Fibroblast of lung (primary cell): ENCODE measurements at places on chromosomes 1 and 21.

- DNase-seq, result no peak
These were observed 24.5 kb upstream of the RCSD1 start for GRCh38 chr1:167605576-167605975.

DNA sequence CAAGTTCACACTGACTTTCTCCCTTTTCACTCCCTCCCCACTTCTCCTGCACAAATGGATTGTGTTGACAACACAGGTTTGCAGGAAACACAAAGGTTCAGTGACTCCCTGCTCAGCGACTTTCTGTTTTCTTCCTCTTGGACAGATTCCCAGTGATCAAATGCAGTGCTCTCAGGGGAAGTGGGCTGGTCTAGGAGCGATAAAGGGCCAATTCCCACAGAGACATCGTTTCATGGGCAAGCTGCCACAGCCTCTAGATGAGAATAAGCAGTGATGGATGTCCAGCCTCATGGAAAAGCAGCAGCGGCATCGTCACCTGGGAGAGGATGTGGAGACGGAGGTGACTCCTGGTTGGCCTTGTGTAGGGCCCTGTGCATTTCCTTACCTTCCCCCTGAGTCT is 30.6 kb downstream of the FYB2 start:
- DNase-seq, result no peak

DNA sequence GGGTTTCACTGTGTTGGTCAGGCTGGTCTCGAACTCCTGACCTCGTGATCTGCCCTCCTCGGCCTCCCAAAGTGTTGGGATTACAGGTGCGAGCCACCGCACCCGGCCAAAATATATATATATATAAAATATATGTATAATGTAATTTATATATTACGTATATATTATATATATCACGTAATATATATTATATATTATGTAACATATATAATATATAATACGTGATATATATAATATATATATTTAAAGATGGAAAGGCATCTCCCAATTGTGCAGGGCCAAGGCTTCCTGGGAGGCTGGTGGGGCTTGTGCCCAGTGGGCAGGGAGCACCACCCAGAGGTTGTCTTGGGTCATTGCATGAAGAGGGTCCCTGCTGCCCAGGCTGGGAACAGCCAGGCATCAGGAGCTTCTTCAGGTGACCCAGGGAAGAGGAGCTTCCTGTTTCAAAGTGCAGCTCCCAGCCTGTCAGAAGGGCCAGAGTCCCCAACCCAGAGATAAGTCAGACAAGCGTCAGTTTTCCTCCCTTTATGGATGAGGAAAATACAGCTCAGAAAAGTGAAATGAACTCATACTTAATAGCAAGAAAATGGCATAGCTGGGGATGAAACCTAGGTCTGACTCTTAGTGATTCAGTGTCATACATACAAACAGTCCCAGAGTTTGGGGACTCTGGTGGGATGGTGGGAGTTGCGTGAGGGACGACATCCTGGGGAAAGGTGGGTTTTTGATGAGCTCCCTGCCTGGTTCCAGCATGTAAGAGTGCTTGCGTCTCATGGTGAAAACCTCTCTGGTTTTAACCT is 12.0 kb downstream of the UBE2Q1 start:
- peak; percentile 66 for DNase-seq

GRCh38 chr1:182257369-182258063 is 134.1 kb downstream of the GLUL start:
- DNase-seq, result no peak

DNA sequence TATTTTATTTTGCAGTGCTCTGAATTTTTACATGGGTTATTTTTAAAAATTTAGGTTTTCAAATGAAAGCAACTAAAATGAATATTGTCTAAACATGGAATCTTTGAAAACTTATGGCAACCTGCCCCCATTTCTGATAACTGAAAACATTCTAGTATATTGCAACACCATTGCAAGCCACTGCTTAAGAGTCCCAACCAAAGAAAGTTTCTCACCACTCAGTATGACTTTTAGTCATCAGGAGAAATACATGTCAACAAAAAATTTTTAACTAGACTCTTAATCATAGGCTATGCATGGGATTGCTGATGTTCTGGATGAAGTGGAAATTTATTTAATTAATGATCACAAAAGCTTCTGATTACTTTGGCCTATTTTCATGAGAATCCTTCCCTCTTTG is 112.1 kb downstream of the TNFSF18 start:
- peak; percentile 63 for DNase-seq

DNA sequence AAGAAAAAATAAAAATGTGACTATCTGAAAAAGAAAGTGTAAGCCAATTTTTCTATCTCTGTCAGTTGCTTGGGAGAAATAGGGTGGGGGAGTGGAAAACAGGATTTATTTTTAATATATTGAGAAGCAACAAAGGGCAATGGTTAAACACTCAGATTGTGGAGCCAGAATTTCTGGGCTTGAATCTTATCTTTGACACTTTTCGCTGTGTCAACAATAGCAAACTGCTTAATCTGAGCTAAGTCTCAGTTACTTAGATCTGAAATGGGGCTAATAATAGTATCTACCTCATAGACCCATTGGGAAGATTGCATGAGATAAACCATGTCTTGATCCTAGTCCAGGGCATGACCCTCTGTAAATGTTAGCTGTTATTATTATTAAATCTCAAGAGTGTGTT is 468.1 kb downstream of the ADGRL2 start:
- no peak for DNase-seq

GRCh38 chr1:40736085-40736531 is 44.6 kb downstream of the NFYC start:
- peak; percentile 86 for DNase-seq

DNA sequence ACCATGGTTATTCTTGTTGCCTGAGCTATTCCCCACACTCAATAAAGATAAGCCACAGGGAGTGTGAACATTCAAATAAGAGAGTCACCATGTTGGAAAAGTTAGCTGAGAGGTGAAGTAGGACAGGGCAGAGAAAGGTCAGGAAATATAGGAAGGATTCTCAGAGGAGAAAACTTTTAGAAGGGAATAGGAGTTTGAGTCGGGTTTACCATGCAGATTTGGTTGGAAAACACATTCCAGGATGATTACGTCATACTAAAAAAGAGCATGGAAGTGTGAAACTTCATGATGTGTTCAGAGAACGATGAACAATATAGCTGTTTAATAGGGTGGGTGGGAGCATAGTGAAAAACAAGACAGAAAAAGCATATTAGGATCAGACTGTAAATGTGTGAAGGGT is 1125.3 kb upstream of the ADGRL2 start:
- DNase-seq, result peak; percentile 13

DNA sequence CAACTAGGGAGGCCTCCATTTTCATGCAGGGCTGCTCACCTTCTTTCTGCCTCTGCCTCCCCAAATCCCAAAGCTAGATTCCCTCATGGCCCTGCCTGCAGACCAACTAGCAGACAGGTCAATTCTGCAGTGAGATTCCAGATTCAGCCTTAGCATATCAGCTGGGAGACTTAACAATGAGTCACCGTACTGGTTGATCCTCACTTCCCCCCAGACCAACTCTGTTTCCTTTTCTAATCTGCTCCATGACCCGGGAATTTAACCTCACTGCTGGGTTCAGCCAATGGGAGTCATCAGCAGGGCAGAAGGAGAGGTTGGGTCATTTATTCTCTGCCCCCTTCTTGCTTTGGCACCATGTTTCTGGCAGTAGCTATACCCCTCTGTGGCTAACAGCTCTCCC is 140.6 kb upstream of the GRIK3 start:
- no peak for DNase-seq

DNA sequence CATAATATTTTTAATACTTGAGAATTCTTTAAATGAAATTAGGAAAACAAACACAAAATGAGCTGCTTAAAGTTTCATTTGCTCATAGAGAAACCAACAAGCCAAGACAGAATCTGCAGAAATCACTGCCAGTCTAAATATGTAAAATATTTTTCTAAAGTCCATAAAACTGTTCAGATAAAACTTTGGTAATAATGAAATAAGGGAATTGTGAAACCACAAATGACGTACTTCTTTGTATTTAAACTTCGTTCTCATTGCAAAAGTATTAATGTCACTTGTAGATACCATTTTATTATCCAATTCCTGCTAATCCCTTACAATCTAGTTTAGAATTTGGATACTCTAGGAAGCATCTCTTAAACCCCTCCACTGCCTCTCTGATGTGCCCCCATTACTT is 234.5 kb upstream of the NEGR1 start:
- no peak for DNase-seq

DNA sequence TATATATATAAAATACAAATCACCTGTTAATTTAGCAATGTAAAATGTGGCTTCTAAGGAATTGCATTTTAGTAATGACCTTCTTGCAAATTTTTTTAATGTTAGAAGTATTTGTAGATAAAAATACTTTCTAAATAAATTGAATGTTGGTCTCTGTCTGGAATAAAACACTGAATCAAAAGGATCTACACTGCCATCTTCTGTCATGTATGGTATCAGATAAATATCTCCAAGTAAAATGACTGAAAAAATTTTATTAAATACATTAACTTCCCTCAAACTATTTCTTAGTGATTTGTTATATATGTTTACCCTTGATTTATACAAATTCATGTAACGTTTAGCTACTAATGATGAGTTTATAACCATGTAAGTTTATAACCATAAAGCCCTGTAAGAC is 2029.3 kb downstream of the MRPL39 start:
- DNase-seq, result no peak

- no peak for DNase-seq
These were observed 727.7 kb upstream of the NCAM2 start for GRCh38 chr21:20270365-20271055.

- no peak for DNase-seq
These were observed 22.3 kb downstream of the ABCA4 start for GRCh38 chr1:94098585-94099111.

DNA sequence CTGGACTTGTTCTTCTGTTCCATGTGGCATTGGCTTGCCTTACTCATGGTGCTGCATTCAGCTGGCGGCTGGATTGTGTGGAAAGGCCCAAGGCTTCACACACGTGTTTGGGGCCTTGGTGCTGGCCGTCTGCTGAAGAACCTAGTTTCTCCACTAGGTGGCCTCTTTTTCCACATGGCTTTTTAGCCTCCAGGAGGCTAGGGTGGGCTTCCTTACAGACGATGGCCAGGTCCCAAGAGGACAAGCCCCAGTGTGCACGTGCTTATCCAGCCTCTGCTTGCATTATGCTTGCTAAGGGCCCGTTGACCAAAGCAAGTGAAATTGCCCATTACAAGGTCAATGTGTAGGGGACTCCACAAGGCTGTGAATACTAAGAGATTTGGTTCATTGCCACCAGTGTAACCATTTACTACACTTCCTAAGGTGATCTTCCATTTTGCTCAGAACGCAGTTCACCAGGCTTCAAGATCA is 47.5 kb upstream of the FOXO6 start:
- peak; percentile 14 for DNase-seq

GRCh38 chr1:68229650-68230483 is 2.5 kb downstream of the WLS start:
- DNase-seq, result no peak

GRCh38 chr1:98126740-98127139 is 205.9 kb upstream of the DPYD start:
- DNase-seq, result no peak

DNA sequence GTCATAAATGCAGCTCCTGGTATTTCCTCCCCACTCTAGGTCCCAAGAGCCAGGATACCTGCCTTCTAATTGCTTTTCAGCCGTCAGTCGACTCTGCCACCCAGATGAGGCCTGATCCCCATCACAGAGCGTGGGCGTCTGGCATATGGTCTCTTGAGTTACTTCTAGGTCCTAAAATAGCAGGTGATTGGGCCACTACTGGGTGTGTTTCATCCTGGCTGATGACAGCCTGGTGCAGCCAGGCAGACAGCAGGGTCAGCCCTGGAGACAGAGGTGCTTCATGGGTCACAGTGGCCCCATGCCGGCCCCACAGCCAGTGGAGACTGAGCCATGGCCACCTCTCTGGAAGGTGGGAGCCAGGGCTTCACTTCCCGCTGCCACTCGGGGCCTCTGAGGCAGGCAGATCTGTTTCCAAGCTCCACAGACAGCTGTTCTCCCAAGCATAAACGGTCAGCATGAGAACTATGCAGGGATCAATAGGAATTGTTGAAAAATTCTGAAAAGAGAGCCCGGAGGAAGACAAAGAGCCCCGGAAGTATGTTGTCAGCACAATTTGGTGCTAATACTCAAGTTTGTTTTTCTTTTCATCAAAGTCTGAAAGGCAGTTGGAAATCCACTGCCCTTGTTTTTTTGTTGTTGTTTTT is 83.0 kb downstream of the MAN1C1 start:
- DNase-seq, result no peak

DNA sequence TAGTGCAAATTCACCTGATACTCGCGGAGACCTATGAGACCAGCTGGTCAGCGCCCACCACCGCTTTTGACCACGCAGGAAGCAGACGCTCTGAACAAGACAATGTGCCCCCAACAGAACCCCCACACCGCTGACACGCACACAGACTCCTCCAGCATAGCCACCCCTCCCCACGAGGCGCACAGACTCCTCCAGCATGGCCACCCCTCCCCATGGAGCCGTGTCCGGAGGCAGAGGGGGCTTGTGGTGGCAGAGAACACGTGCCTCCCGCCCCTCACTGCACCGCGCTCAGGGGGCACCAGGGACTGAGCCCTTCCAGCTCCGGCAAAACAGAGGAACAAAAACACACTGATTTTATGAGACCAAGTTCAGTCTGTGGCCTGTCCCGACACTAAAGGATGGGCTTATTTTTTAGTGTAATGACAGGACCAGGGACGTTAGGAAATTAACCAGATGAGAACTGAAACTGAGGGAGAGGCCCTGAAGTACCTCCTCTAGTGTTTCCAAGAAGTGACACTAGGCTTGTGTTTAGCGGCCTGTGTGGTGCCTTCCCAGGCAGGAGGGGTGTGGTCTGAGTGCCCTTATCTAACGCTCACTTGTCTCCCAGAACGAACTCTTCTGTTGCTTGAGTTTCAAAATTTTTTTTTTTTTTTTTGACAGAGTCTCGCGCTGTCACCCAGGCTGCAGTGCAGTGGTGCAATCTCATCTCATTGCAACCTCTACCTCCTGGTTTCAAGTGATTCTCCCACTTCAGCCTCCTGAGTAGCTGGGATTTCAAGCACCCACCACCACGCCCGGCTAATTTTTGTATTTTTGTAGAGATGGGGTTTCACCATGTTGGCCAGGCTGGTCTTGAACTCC is 10.0 kb upstream of the AGPAT3 start:
- DNase-seq, result no peak

DNA sequence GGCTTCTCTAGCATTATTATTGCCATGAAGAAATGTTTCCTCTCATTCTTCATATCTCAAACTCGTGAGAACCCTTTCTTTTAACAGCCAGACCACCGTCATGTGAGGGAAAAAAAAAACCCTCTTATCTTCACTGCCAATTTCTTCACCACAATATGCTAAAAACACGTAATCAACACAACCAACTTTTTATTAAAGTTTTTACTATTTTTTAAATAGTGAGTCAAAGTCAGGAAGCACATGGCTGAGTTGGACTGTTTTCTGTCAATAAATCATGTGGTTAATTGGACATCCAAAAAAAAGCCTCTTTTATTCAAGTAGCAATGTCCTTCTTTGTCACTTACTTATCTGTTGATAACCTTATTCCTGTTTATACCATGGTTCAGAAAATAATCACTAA is 55.9 kb upstream of the SAMD13 start:
- DNase-seq, result no peak
